LNCaP clone FGC (cell line): ENCODE measurements at places on chromosomes 1 and 21.
A peak's percentile ranks its signal among the peaks of the same experiment; 100 is the strongest.

- DNase-seq: peak; percentile 78
These were observed 9.2 kb upstream of the SLAMF8 start for GRCh38 chr1:159817276-159818041.

- DNase-seq: no peak
These were observed 50.9 kb downstream of the VANGL2 start for GRCh38 chr1:160451119-160451858.

DNA sequence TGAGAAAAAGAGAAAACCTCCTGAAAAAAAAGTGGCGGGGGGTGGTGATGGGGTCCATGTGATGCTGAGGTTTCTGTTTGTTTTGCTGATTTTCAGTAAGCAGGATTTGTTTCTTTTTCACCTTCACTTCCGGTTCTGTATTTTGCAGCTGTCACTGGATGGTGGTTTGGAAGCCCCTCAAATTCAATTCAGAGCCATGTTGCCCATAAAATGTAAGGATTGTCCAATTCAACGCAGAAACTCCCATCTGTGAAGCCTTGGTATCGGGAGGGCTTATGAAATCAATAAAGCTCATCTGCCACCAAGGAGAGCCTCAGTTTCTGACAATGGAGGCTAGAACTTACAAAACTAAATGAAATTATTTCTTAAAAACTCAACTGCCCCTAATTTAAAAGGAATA lies 12.1 kb downstream of the CAPN8 start:
- DNase-seq: no peak

DNA sequence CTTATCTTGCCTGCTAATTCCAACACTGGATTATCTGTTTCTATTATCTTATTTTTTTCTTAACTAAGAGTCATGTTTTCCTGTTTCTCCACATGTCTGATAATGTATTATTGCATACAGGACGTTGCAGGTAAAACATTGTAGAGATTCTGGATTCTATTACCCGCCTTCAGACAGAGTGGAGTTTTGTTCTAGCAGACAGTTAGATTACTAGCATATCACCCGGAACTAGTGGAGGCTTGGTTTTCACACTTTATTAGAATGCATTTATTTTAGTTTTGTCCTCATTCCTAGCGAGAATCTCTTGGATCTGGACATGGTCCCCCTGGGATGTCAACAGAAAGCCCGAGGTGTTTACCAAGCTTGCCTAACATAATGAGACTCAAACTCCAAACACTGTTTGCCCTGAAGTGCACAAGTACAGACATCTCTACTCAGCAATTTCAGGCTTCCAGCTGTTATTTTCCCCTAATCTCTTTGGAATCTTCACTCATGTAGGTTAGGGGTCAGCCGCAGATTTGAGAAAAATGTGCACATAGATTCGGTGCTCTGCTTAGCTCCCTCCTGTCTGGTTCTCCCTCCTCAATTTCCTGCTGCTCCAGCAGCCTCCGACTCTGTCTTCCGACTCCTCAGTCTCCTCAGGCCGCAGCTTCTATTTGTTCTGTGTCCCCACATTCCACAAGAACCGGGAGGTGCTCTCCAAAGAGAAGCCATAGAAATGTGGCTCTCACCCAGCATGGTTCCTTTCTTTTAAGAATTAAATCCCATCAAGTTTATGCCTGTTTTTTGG lies 36.8 kb upstream of the PTPRF start:
- no peak for DNase-seq

DNA sequence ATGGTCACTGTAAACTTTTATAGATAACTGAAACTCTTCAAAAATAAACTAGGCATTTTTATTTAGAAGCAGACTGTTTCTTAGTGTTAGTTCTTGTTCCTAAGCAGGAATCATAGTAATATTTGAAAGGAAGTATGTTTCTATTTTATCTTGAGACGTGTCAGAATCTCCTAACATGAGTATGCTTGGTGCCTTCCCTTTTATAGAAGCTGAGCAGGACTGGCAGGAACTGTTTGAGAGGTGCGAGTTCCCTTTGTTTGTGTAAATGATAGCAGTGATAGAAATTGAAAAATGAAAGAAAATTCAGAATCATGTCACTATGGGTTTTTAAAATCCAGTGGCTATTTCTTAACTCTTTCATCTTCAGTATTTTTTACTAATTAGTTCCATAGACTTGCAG lies 56.9 kb downstream of the LRRC8D start:
- DNase-seq: no peak

GRCh38 chr1:41291195-41291594 lies 49.1 kb upstream of the SCMH1 start:
- DNase-seq: no peak

DNA sequence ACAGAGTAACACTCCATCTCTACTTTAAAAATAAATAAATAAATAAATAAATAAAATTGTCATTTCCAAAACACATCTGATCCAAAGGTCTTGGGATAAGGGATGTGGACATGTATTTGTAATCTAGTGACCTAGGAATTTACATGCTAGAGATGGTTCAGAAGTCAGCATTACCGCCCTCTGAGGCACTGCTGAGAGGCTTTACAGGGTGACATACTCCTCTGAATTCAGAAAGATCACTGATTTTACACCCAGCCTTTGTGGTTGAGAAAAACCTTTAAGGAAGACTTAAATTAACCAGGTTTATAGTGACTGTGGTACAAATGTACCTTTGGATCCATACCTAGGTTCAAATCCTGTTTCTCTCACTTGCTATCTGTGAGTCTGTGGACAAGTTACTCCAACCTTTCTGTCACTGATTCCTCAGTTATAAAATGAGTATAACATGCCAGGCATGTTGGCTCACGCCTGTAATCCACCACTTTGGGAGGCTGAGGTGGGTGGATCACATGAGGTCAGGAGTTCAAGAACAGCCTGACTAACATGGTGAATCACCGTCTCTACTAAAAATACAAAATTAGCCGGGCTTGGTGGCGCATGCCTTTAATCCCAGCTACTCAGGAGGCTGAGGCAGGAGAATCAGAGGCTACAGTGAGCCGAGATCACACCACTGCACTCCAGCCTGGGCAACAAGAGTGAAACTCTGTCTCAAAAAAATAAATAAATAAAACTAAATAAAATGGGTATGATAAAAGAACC lies 20.1 kb downstream of the OSBPL9 start:
- DNase-seq: no peak

DNA sequence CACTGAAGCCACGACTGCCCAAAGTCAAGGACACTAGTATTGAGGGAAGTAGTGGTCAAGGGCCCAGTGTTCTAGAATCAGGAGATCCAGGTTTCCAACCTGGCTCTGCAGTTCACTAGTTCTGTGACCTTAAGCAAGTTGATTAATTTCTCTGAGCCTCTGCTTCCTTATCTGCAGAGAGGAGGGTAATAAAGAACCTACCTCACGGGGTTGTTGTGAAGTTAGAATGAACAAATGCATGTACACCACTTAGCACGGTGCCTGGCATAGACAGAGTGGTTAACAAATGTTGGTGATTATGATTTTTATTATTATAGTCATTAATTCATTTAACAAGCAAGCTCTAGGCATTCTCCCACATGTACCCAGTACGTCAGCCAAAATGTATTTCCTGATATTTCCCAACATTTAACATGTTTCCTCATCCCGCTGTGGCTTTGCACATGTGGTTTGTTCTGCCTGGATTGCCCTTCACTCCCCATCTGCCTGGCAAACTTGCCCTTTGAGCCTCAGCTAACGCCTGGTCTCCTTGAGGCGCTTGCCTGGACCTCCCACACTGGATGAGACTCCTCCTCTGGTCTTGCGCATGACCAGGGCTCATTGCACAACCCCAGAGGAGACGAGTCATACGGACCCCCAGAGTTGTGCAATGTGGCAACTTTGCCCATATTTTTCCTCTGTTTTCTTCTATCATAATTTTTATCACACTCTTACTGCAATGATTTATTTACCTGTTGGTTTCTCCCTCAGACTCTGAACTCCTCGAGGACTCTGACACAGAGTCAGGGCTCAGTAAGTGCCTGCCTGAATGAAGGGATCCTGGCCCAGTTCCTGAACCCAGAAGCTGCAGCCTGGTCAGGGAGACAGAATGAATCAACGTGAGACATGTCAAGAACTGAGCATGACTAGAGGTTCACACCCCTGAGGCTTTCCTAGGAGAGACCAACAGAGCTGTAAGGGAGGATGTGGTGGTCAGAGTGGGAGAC lies 20.7 kb upstream of the MFSD2A start:
- DNase-seq: peak; percentile 52

- no peak for DNase-seq
These were observed at the start of gene FAM3B for GRCh38 chr21:41316200-41317062. FAM3B (plus strand) TSS chr21:41316801; CDS start chr21:41316880, 79 bp downstream.

DNA sequence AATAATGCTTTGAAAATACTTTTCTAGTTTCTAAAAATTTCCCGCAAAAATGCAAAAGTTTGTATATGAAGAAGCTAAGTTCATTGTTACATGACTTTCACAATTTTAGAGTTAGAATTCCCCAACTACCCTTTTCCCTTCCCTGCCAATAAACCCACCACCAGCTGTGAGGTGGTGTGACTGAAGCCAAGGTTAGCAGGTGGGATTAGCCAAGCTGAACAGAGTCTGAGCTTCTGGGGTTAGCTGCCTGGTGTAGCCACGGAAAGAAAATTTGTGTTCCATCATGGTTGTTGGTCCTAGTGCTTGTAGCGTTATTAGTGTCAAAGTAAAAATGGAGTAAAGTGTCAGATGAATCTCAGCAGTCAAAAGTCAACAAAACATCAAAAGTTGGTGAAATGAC lies 110.9 kb downstream of the ASTN1 start:
- DNase-seq: no peak

GRCh38 chr1:56788588-56788987 lies 30.6 kb downstream of the FYB2 start:
- peak; percentile 87 for DNase-seq

DNA sequence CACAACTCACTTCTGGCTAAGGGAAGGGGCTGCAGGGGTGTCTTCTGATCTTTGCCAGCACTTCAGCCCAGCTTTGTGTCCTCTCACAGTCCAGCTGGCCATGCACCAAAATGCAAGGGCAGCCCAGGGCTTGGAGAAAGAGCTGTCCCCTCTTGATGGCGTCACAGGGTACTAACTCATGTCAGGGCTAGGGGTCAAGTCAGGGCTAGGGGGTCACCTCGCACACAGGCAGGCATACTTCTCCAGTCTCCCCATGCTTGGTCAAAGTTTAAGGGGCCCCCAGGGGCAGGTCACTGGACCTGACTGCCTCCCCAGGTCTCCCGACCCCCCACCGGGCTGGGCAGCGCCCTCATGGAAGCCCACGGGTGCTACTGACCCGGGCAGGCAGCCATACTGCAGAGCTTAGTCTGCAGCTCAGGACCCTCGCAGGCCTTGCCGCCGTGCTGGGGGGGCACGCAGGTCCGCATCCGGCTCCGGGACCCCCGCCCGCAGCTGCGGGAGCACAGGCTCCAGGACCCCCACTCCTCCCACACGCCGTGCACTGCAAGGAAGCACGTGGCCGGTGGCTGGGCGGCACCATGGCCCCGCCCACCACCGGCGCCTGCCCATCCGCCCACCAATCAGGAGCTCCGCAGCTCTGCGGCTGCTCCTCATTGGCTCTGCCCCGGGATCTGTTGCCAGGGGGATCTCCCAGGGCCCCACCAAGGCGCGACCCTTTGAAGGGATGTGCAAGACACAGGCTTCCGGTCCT lies 21.5 kb downstream of the ADGRB2 start:
- DNase-seq: no peak

- DNase-seq: peak; percentile 46
These were observed 223.0 kb downstream of the PLA2G4A start for GRCh38 chr1:187051618-187052232.

DNA sequence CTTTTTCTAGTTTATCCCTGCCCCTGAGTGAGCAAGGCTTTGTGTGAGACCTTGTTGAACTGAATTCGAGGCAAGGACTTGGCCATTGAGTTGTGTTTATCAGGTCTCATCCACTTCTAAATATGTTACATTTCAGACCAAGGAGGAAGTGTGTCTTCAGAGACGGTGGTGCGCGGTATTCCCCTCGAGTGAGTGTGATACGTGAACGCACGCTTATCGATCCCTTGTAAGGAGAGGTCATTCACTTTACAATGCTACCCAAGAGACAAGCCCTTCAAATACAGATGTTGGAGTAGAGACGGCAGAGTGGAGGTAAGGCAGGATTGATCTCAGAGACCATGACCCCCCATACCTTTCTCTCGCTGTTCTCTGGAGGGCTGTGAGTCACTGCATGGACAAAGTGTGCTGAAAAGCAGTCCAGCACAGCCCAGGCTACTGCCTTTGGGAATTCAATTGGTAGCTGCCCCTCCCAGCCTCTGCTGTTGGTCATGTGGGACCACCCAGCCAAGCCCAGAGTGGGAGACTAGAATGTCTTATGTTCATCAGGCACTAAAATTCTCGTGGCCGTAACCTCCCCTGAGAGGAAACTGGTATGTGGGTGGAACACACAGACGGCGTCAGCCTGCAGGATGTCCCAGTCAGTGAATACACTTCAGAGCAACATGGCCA lies 16.3 kb upstream of the MTARC1 start:
- no peak for DNase-seq

DNA sequence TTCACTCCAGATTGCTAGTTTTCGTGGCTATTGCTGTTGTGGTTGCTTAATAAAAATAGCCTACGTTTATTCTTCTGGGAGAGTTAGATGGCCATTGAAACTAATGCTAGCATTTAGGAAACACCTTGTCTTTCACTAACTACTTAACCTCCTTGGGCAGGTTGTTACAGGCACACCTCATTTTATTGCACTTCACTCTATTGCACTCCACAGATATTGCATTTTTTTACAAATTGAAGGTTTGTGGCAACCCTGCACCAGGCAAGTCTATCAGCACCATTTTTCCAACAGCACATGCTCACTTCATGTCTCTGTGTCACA lies 11.3 kb upstream of the MARK1 start:
- DNase-seq: no peak

DNA sequence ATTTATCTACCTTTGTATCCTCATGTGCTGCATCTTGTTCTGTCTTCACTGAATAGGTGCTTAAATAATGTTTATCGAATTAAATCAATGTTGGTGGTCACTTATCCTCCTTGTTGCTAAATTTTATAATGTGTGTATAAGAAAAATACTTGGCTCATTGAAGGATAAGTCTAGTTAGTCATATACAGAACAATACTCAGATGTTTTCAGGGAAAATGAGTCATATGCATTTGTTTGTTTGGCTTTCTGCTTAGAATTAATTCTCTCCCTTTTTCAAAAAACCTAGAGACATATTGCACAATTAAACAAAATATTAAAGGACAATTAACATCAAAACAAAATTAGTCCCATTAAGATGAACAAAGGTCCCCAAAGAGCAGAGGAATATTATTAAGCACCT lies 89.0 kb downstream of the UBE2U start:
- no peak for DNase-seq

DNA sequence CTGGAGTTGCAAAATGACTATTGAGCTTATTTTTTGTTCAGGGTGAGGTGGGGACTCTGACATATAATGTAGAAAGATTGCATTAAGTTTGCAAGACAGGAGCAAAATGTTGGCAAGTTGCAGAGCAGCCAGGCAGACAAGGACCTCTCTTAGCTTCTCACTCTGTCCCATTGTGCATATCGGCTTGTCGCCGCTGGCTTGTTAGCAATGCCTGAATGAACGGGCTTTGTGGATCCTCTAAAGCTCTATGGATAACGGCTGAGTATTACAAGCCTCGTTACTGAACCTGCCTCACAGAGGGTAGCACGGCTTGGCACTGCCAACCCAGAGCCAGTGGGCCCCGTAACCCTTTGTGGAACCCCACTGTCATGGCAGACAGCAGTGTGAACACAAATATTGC lies 68.4 kb downstream of the TNR start:
- no peak for DNase-seq
